ENCODE measurements at places on chromosomes 2 and 18. TPM values are rescaled to one million over a fixed set of nuclear protein-coding genes. Genes with fewer than 3 reads are reported as not detected.
A peak's percentile ranks its signal among the peaks of the same experiment; 100 is the strongest.

- no peak for DNase-seq
These were observed 98.1 kb upstream of the CDC42EP3 start for GRCh38 chr2:37769551-37769950.

GRCh38 chr2:224319750-224320149, 82.2 kb downstream of the FAM124B start:
- no peak for DNase-seq

UGT1A8 gene
- not detected for total RNA-seq

GRCh38 chr2:15584316-15584715, 7.4 kb upstream of the DDX1 start:
- DNase-seq: no peak

LMAN1 gene
- total RNA-seq: 78.2 TPM

DNA sequence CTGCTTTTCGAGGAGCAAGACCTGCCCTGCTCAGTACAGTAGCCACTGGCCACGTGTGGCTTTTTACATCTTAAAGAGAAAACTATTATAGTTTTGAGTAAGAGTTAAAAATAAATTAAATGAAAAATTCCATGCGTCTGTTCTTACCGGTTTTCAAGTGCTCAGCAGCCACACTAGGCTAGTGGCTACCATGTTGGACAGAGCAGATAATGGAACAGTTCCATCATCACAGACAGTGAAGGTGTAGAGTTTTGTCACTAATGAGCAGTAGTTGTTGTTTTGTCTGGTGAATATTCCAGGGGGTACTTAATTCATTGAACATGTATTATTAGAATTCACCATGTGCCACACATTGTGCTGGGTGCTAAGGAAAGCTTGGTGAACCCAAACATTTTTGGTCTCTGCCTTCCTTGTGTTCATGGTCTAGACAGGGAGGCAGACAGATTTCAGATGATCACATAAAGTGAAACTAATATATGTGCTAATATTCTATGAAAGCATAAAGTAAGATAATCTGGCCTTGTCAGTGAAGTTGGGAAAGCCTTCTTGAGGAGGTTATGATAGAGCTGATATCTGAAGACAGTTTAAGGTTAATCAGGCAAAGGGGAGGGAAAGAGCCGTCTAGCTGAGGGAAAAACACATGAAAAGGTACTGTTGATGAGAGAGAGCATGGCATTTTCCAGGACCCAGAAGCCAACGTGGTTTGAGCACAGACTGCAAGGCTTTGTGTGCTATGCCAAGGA, 1.4 kb downstream of the ALMS1 start:
- DNase-seq: peak; percentile 1
